ENCODE measurements at places on chromosomes 7 and 10.

DNA sequence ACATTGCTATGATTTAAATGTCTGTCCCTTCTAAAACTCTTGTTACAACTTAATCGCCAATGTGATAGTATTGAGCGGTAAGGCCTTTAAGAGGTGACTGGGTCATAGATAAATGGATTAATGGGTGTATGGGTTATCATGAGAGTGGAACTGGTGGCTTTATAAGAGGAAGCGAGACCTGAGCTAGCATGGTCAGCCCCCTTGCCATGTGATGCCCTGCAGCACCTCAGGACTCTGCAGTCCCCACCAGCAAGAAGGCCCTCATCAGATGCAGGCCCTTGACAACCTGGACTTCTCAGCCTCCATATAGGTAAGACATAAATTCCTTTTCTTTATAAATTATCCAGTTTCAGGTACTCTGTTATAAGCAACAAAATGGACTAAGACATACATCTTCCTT is 15.6 kb downstream of the PARP12 start:
- no peak for DNase-seq

DNA sequence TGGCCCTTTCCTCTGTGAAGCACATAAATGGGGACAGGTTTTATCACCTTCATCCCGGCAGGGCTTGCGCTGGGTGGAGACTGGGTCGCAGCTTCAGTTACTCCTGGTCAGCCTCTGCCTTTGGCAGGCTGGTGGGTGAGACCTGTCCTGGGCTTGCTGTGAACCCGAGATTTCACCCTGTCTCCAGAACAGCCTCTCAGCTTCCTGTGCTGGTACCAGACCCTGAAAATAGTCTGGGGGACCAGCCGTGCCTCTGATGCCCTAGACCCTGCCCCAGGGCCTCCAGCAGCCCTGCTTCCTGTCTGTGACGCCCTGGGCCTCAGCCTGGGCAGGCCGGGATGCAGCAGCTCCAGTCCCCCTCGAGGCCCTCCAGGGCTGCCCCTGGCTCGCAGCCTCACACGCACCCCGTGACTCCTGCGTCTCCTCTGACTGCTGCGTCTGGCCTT is 13.2 kb upstream of the PWWP2B start:
- no peak for DNase-seq

DNA sequence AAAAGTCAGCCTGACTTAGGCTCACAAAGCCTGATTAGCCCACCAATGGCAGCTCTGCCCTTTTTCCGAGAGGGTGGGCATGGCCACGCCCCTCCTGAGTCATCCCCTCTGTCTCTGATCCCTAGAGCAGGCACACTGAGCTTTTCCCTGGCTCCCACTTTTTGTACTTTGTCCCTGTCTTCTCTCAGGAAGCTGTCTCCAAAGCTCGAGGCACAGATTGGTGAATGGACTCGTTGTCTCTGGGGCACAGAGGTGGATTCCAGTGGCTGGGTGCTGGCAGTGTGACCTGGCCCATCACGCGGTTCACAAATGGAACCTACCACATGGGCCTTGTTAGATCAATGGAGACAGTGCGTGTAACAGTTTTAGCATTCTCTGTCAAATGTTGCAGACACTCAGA is 313.5 kb downstream of the WDR37 start:
- no peak for DNase-seq

DNA sequence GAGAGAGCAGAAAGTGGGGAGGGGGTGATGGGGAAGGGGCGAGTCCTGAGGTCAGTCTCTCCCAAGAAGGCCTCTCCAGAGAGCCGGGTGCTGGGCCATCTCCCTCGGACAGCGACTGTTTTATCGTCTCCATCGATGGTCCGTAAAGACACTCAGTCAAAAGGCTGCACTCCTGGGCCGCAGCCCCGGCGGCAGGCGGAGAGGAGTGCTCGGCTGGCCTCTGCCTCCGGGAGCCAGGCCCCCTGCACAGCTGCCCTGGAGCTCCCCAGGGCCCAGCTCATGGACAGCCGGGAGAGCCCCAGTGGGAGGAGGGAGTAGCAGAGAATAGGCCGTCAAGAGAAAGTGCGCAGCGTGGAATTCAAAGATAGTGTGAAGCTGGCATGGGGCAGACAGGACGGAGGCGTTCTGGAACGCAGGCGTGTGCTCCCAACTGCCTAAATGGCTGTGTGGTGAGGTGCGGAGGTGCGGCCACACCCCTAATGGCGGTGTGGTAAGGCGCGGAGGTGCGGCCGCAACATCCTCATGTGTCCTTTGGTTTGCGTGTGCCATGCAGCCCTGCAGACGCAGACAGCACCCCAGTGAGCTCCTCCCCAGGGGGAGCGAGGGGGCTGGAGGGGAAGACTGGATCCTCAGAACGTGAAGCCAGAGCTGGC is 477.5 kb upstream of the FOXK1 start:
- no peak for DNase-seq

GRCh38 chr7:138527746-138528223 is 67.7 kb downstream of the TRIM24 start:
- no peak for DNase-seq

GRCh38 chr7:67716729-67717128 is 720.1 kb downstream of the TYW1 start:
- DNase-seq = no peak
